ENCODE measurements at places on chromosomes 3 and 15.
A peak's percentile ranks its signal among the peaks of the same experiment; 100 is the strongest.

- DNase-seq, result no peak
These were observed 61.2 kb upstream of the MFGE8 start for GRCh38 chr15:88974392-88974791.

- DNase-seq, result no peak
These were observed 103.9 kb downstream of the LSAMP start for GRCh38 chr3:116341381-116341780.

DNA sequence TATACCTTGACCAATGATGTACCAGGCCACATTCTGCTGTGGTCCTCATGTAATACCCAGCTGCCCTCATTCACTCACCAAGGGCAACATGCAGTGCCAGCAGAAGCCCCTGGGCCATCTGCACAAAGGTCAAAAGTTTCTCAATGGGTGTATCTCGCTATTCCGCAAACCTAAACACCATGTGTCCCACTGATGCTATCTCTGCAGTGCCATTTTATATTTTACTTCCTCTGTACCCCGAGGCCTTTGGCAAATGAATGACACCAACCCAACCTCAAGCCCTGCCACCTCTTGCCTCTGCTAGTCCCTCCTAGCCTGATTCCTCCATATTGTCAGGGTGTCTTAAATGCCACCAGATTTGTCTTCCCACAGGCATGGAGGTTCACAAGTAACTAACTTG, 59.2 kb downstream of the AAGAB start:
- DNase-seq, result no peak

- no peak for DNase-seq
These were observed 730.7 kb downstream of the SQOR start for GRCh38 chr15:46365572-46365971.

- DNase-seq, result no peak
These were observed 131.6 kb downstream of the NLGN1 start for GRCh38 chr3:173529062-173529711.

- no peak for DNase-seq
These were observed 184.4 kb upstream of the LPP start for GRCh38 chr3:187969581-187969950.

- DNase-seq, result no peak
These were observed 168.2 kb downstream of the ECT2 start for GRCh38 chr3:172918568-172919296.

- DNase-seq, result no peak
These were observed 22.6 kb downstream of the ZIC1 start for GRCh38 chr3:147431751-147432150.

DNA sequence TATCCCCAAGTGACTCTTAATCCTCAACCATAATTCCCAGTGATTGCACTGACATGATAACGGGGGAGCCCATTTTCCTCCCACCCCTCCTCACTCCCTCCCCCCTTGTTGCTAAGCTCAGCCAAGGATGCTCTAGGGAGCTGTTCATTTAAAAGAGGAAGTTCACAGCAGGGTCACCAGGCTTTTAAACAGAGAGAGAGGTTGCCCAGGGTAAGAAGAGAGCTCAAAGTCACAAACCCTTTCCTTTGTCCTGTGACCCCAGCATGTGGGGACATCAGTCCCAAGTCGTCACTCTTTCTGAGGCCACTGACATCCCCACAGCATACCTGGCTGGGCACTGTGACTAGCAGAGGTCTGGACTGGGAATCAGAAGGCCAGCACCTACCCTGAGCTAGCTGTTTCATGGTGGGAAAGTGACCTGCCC, 144.1 kb downstream of the RORA start:
- DNase-seq, result no peak

DNA sequence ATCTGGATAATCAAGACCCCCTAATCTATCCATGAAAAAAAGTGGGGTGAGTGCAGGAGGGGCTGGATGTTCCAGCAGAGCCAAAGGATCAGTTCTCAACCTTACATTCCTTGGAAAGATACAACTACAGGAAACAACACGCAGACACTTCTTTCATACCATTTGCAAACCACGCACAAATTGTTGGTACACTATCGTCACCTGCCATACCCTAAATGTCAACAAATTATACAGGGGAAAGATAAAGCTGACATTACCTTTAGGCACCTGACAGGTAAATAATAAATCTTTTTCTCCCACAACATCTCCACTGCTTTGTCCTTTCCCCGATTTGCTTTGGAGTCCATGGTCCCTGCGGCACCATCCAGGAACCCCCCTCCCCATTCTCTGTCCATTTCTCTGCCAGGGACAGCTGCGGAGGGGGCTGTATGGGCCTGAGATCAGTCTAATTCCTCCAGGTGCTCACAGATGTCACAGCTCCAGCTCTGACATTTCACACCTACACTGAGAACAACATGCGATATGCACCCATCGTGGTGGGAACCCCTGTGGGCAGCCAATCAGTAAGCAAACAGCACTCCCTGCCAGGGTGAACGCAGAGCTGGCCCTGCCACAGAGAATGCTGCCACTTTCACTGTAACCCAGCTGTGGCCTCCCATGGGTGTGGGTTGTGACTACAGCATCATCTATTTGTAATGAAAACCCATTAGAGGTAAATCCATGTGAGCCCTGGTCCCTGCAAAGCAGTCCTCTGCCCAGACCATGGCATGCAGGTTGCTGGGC, 37.7 kb upstream of the BCL2L10 start:
- no peak for DNase-seq

GRCh38 chr3:37631686-37632085, 230.0 kb upstream of the CTDSPL start:
- DNase-seq, result no peak

DNA sequence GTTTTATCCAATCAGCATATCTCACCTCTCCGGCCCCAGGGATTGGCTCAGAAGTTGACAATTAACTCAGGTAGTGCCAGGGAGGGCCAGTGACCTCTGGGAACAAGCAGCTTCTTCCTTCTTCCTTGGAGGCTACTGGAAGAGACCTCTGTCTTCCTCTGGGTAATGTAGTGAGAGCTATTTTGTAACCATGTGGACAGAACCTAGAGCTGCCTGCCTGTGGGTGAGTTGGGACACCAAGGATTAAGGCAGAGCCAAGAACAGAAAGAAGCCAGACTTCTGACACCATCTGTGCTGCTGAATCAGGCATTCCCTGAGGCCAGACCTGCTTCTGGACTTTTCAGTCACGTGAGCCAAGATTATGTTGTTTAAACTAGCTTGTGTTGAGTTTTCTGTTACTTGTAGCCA, 5.9 kb upstream of the NDUFAF1 start:
- no peak for DNase-seq

DNA sequence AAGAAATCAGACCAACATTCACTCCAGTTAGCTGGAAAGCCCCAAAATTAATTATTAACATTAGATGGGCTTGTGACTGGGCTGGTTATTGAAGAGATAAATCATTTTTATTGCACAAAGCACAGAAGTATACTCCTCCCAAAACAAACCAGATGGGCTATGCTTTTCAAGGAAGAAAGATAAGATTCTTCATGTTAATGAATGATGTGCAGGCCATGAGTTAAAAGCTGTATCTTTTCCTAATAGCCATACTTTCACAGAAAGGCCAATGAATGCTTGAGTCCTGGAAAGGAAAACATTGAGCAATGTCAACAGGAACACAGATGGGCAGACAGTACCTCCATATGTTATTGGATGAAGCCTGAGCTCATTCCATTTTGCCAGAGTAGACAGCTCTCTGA, 55.4 kb downstream of the OCA2 start:
- no peak for DNase-seq

DNA sequence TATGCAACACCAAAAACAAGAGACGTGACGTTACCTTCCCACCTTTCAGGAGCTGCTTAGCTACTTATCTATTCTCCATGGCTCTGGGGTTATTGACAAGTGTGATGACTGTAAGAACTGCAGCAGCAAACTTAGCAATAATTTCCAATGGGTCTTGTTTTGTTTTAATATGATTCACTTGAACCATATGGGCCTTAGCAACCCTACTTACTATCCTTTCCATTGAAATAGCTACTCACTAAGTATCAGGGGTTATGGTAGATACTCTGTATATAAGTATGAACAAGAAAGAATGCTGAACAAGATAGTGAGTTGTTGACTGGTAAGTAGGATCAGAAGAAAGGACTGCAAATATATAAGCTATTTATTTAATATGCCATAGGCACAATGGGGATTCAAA, 69.3 kb upstream of the BBX start:
- DNase-seq, result no peak

- DNase-seq, result no peak
These were observed 35.2 kb downstream of the BDH1 start for GRCh38 chr3:197520311-197521276.

- peak; percentile 3 for DNase-seq
These were observed 61.5 kb downstream of the CGGBP1 start for GRCh38 chr3:87997298-87997697.

DNA sequence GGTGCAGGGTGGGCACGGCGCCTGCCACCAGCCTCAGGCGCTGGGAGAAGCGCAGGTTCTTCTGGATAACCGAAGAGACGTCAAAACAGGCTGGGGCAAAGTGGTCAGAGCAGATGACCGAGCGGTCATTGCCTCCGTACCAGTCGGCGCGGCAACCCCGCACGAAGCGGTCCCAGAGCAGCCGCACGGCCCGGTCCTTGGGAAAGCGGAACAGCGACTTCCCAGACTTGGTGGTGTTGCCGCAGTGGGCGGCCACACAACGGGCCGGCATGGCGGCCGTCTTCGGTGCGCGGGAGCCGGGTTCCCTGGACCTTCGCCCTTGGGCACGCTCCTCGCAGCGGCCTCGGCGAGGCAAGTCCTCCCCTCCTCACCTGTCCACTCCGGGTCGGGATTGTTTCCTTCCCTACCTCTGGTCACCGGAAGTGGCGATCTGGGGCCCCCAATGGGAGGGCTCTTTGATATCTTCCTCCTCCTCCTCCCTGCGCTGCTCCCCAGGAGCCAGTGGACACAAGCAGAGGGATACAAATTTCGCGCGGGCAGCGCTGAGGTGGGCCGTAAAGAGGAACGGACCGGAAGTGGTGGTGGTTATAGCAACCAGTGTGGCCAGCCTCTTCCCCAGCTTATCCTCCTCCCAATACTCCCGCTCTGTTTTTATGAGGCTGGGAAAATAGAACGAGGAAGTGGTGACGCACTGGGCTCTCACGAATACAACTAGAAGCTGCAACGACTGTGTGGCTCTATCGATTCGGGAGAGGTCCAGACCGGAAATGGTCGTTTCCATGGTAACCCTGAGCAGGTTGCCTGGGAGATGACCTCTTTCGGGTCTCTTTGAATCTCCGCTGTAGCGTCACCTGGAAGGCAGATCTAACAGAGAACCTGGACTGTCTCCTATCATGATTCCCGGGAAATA, at the start of the genes LRRC49 and THAP10:
LRRC49 (plus strand) TSS at position 825 of the 910 bp plus-strand sequence; CDS start at position 894, 69 bp downstream.
THAP10 (minus strand) TSS at position 432 of the 910 bp plus-strand sequence; CDS start at position 271, 161 bp downstream.
- DNase-seq, result no peak

DNA sequence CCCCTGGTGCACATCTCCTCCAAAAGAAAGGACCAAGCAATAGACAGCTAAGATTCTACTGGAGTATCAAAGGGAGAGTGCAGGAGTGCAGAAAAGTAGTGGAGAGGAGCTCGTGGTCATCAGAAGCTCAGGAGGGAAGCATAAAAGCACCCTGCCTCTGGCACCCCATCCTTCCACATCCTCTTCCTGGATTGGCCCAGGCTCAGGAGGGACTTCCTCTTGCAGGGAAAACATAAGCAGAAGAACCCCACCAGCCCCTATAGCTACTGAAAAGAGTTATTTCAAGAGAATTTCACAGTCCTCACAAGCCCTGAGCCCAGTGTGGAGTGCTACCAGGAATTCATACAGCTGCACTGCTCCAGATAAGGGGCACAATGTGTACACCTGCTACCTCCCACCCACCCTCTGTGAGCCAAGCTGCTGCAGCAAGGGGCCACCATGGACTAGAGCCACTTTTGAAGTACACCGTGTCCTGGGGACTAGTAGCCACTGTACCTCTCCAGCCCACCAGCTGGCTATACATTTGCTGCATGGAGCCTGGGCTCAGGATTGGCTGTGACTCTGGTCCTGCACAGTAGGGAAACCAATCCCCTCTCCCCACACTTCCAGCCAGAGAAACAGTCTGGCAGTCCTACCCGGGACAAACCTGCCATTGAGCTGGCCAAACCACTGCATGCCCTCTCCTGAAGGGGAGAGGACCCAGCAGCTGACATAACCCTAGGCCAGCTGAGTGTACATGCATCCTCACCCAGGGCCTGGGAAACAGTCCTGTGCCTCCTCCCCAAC, 43.0 kb downstream of the CD200R1 start:
- DNase-seq, result no peak

DNA sequence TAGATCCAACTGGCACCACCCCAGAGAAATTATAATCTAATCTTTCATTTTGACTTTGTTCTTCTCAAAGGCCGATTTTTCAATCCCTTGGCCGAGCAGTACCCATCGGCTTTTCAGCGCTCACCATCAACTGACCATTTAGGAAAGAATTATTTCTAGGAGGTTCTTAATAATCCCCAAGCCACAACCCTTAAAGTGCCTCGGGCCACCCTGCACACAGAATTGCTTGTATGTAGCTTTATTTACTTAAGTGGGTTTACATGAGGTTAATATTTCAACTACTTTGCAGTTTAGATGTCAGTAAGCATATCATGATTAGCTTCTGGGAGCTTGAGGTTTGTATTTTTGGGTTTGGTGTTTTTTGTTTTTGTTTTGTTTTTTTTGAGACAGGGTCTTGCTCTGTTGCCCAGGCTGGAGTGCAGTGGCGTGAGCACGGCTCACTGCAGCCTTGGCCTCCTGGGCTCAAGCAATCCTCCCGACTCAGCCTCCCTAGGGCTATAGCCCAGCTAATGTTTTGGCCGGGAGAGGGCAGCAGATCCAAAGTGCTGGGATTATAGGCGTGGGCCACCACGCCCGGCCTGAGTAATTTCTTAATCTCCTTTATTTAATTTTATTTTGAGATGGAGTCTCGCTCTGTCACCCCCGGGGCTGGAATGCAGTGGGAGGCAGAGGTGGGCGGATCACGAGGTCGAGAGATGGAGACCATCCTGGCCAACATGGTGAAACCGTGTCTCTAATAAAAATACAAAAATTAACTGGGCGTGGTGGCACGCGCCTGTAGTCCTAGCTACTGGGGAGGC, 801 bp upstream of the CDAN1 start:
- no peak for DNase-seq

DNA sequence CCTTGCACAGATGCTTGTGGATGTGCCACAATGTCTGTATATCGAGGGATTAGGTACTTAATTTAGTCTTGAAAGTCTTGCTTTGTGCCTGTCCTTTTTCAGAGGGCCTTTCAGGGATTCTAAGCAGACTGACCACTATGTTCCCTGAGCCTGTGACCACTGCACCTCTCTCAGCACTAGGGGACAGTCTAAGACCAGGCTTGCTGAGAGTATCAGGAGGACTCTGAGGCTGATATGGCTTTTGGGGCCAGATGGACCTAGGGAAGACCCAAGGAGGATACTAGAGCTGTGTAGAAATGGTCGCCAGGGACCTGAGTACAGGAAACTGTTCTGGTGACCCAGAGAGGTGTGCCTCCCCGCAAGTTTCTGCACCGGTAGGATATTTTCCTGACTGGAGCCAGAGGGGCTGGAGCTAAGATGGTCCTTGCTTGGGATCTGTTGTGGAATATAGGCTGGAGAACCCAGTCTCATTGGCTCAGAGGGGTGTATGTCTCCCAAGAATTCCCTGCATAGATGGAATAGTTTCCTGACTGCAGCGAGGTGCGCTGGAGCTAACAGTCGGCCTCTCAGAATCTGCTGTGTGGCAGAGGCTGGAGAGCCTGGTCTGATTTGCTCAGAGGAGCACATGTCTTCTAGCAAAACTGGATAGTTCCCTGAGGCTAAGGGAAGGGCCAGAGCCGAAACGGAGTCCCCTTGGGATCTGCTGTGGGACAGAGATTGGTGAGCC, 213.2 kb upstream of the DCBLD2 start:
- no peak for DNase-seq

GRCh38 chr3:10274601-10275000, 18.1 kb downstream of the GHRL start:
- no peak for DNase-seq
